Psoas muscle (tissue), 8 donors: ENCODE measurements at places on chromosomes 2 and 18. TPM values are rescaled to one million over a fixed set of nuclear protein-coding genes. Genes with fewer than 3 reads are reported as not detected.

FBXO48 gene
- 2.2 TPM for total RNA-seq

KIF5C gene
- total RNA-seq: 0.69 TPM

DNA sequence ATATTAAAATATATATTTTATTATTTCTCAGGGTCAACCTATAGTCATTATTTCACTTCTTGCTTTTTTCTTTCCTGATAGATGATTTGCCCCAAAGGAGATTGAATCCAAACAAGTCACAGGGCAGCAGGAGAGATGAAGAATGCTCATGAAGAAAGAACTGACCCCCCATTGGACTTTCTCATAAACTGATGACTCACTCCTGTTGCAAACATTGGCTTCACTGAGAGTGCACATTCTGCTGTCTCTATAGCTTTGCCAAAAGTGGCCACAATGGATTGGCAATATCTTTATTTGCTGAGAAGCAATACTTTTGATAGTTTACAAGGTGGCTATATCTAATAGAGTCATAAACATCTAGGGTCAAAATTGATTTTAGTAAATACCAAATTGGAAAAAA, 55.9 kb upstream of the ZNF385B start:
- H3K27ac ChIP-seq: no peak overlapping the region
- H3K4me3 ChIP-seq: no peak overlapping the region
- no peaks in the 10 kb centered on the region for H3K36me3 ChIP-seq
- DNase-seq: no peak
- no peaks in the 10 kb centered on the region for H3K4me1 ChIP-seq

DNA sequence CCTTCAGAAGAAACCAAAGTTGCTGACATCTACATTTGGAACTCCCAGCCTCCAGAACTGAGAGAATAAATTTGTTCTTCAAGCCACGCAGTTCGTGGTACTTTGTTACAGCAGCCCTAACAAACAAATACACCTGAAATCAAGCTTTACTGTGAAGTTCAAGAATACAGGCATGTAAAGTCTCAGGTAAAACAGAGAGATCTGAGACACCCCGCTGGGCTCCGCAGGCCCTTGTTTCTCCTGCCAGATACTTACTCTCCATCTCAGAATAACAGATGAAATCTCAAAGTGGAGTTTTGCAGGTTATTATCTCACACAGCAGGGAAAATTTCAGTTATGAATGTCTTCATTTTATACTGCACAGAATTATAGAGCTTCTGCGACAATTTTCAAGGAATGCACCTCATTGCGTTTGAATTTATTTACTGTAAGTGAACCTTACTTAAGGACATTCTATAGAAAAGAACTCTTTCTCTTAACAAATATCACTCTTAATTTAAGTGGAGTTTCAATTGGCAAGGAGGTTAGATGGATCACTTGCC, 492.4 kb upstream of the LRATD1 start:
- no peak for DNase-seq
- no peaks in the 10 kb centered on the region for H3K27me3 ChIP-seq
- no peak overlapping the region for H3K27ac ChIP-seq
- H3K36me3 ChIP-seq: no peaks in the 10 kb centered on the region
- no peaks in the 10 kb centered on the region for H3K4me1 ChIP-seq
- H3K4me3 ChIP-seq: no peak overlapping the region

DNA sequence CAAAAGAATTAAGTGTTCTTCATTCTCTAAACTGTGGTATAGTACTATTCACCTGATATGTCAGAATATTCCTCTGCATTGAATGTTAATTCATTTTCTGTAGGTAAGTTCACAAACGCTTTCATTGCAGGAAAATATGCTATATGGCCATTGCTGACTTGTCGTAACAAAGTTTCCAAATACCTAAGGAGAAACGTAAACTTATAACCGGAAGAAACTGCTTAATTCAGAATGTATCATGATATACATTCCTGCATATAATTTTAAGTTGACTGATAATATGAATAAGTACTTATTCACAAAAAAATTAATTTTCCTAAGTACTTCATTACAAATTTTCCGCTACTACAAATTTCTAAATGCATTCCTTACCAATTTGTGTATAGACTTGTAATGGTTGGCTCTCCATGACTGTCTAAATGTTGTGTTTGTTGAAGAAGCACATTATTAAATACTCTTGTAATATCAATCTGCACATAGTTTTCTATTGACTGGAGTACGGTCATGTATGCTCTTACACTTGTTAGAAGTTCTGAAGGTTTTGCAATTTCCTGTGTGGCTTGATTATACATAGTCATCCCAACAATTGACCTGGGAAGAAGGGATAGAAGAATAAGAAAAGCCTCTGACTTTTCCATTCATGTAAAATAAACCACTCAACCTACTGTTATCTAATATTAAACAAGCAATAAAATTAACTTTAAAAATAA, 85.4 kb downstream of the NCKAP1 start:
- H3K27ac ChIP-seq: no peak overlapping the region
- H3K36me3 ChIP-seq: peaks cover 61% of the 10 kb centered on the region
- H3K4me3 ChIP-seq: no peak overlapping the region
- DNase-seq: no peak
- peaks cover 27% of the 10 kb centered on the region for H3K4me1 ChIP-seq
- no peaks in the 10 kb centered on the region for H3K27me3 ChIP-seq

STPG4 gene
- total RNA-seq: not detected

ASB18 gene
- 1.7 TPM for total RNA-seq

- H3K27ac ChIP-seq: no peak overlapping the region
- no peaks in the 10 kb centered on the region for H3K27me3 ChIP-seq
- DNase-seq: no peak
- no peak overlapping the region for H3K4me3 ChIP-seq
- H3K4me1 ChIP-seq: no peaks in the 10 kb centered on the region
Measured at GRCh38 chr2:98828369-98828744, 97.4 kb upstream of the MGAT4A start.

PDE11A gene
- total RNA-seq: 12.9 TPM

GRCh38 chr2:46363535-46364170, 66.4 kb downstream of the EPAS1 start:
- no peak for DNase-seq
- H3K4me3 ChIP-seq: no peak overlapping the region
- H3K4me1 ChIP-seq: peaks cover 14% of the 10 kb centered on the region
- no peak overlapping the region for H3K27ac ChIP-seq
- H3K27me3 ChIP-seq: no peaks in the 10 kb centered on the region

FIGLA gene
- total RNA-seq: not detected

APOB gene
- total RNA-seq: 0.44 TPM

FHOD3 gene
- total RNA-seq: 20.2 TPM

GRCh38 chr2:217713395-217714286, 289.2 kb downstream of the TNS1 start:
- peaks cover 17% of the 10 kb centered on the region for H3K4me1 ChIP-seq
- peak; percentile 74 for DNase-seq
- H3K36me3 ChIP-seq: no peaks in the 10 kb centered on the region
- no peaks in the 10 kb centered on the region for H3K27me3 ChIP-seq

CACNB4 gene
- 0.21 TPM for total RNA-seq
